ENCODE measurements at places on chromosomes 4 and X.

DNA sequence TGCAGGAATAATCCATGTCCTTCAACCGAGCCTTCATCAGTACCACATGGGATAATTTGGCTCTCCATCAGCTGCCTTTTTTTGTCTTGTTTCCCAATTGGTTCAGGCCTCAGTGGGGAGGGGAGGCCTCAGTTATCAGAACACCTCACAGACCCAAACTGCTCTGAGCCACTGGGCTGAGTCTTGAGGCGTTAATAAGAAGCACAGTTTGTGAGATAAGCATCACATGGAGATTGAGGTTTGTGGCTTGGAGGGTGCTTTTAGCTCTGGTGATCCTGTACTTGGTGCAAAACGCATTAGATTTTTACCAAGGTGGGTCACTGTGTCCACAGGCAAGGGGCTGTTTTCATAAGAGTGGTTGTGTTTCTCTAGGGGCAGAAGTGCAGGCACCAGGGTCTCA, 82.8 kb upstream of the HPF1 start:
- DNase-seq, result no peak

DNA sequence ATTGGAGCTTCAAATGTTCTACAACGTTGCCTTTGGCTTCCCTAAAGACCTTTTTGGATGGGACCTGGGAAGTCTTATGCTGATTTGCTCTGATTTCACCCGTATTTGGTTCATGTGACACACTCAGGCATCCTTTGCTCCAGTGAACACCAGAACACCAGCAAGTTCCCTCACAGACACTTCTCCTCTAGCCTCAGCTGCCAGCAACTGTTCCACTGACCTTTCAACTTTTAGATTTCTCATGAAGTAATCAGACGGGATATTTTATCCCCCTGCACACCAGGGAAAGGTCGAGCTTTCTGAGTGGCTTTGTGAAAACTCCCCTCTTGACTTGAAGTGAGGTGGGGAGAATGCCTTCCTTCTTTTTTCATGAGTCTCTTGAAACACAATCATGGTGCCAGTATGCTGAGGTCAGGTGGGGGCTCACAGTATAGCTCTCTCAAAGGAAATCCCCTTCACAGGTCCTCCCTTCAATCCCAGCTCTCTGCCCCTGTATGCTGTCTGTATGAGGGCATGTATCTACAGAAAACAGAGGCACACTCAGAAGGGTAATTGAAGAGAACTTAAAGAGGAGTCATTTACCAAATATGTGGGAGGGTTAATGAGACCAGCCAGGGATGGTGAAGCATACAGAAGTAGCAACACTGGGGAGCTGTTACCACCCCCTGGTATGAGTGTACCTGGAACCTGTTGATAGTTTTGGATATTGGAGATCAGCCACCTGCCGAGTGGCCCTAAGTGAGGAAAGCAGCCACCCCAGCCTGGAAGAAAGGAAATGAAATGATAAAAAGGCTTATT, 62.7 kb downstream of the FGFBP1 start:
- no peak for DNase-seq

GRCh38 chr4:137067735-137068134, 464.6 kb downstream of the PCDH18 start:
- DNase-seq, result no peak

DNA sequence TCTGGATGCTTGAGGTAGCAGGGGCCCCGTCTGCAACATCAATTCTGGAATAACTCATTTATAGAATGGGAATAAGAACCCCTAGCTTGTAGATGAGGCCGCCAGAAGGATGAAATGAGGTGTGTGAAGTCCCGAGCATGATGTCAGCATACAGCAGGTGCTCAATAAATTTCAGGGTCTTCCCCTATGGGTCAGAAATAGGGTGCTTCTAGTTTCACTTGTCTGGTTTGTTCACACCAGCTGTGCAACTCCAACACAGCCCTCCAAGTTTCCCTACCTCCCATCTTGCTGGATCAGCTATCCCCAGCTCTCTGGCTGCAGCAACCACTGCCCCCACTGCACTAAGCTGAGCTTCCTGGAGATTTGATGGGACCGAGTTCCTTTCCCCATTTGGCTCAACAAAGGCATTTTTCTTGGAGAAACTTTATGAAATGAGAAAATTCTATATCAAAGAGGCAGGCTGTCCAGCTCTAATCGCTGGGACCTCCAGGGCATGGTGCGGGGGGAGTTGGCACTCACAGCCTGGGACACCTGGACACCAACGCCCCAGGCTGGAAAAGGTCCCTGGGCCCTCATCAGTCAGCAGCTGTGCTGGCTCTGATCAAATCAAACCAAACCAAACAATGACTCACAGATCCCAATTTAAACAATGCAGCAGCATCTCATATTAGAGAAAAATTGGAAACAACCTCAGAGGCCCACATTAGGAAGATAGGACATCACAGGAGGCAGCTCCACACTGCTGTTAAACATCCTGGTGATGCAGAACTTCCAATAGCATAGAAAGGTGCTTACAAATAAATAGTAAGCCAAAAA, 13.3 kb downstream of the SLC2A9 start:
- no peak for DNase-seq

DNA sequence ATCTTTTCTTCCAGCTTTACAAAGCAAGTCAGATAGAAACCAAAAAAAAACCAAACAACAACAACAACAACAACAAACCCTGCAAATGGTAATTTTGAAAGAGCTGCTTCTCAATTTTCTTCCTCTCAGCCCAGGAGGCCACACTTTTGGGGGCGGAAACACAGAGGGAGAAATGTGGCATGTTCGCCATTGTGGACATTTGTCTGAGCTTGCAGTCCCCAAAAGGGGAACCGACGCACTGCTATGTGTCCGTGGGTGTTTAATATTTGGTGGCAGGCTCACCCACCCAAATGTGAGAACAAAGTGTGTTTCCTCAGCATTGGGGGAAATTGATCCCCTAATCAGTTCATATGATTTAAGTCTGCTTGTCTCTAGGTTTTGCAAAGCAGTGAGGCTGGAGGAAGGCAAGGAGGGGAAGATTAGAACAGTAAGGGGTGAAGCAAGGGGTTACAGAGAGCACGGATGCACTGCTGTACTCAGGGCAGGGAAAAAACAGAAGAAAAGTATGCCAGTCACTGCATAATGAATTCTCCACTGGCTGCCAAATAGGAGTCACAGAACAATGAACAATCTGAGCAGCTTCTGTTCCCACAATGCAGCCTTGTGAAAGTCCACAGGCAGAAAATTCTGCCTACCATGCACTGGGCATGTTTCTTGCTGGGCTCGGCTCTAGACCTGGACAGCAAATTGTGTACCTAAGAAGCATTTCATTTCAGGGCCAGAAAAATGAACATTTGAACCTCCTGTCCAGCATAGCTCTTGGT, 74.7 kb upstream of the GPM6B start:
- no peak for DNase-seq

DNA sequence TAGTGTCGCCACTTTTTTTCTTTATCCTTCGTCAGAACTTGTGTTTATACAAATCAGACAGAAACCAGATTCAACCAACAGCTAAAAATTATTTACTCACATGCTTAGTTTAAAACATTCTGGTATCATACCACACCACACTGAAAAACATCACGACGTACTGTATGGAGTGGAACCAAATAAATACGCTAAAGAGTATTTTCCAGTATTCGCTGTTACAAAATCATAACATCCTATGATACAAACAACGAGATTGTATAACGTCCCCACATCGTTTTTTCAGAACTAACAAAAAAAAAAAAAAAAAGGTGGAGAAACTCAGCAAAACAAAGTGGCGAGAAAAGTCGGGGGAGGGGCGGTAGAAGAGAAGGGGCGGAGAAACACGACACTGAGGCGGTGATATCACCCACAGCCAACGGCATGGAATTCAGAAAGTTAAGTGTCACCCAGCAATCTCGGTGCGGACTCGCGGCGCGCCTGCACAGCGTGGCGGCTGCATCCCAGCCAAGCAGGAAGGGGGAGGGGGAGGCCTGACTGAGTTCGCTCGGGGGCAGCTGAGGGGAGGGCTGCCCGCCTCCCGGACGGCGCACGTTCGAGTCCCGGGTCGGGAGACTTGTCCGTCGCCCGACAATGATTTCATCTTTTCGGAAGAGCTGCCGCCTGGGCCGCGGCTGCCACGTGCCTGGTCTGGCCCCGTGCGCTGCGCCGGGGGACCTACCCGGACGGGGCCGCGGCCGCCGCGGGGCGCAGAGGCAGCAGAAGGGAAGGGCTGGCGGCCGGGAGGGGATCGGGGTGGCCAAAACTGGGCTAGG, 920 bp downstream of the SETD7 start:
- DNase-seq, result peak; percentile 45

DNA sequence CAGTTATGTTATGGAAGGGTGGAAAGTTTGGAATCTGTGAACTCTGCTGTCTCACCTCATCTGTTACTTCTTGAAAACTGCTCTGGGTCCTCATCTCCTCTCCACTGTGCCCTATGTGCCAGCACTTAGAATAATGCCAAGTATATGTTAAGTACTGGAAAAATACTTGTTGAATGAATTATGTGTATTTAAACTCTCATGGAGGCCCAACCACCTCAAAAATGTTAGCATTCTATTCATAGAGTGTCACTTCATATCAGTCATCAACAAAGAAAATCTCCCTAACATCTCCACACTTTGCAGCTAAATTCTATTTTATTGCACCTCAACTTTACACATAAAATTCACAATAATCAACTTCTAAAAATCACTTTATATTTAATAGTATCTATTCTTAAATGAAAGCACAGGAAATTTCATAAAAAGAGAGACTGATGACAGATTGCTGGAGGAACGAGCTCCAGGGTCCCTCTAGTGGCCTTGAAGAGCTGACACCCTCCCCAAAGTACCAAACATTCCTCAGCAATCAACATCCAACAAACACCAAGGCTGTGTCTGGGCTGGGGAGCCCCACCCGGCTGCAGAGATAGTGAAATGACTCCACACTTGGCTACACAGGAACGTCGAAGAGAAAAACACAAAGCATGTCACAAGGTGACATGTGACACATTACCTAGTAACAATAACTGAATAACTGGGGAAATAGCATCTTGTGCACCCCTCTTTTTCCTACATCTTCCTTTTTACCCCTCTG, 45.8 kb downstream of the SLC39A8 start:
- DNase-seq, result no peak

GRCh38 chr4:148800336-148800885, 358.2 kb upstream of the NR3C2 start:
- DNase-seq, result no peak

- DNase-seq, result no peak
These were observed 70.1 kb upstream of the ENPP6 start for GRCh38 chr4:184287697-184288255.

DNA sequence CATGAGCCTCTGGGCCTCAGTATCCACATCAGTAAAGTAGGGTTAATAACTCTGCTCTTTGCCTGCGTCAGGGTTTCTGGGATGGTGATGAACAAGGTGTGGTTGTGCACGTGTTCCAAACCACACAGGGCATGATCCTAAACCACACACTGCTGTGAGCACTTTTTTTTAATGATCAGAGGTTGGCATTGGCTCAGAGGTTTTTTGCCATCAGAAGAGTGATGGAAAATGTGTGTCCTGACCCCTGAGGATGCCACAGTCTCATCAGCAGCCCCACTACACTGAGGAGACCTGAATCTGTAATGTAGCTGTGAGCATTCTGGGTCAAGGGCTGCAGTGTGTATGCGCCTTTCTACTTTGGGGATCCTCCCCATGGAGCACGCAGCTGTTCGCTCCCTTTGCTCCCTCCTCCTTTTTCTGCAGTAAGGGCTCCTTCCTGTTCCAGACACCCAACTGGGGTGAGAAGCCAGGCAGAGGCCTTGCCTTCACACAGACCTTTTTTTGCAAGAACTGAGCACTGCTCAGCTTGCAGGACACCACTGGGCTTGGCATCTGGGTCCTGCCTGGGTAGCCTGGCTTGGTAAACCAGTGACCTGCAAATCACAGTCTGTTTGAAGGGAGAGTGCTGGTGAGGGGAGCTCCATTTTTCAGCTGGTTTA, 87.5 kb downstream of the MAMLD1 start:
- DNase-seq, result no peak

DNA sequence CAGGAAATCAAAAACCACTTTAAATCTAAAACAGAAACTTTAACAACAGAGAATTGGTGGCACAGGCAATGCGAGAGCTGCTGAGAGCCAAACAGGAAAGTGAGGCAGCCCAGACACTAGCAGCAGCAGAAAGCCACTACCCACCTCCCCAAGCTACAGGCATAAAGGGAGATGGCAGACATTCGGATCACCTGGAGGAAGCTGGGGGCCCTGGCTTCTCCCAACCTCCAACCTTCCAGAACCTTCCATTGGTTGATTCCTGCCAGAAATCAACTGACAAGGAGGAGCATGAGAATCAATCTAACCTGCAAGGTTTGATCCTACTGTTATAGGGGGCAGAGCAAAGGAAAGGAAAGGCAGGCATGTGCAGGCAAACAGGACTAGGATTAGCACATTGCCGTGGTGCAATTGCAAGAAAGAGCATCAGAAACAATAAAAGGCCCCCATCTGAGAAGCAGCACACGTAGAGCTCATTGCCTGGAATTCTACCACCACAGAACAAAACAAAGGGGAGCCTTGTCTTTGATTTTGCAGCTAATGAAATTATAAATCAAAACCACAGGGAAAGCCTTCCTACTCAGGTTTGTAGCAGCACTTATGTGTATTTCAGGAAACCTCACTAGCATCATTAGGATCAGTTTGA, 427.3 kb upstream of the RASGEF1B start:
- no peak for DNase-seq

DNA sequence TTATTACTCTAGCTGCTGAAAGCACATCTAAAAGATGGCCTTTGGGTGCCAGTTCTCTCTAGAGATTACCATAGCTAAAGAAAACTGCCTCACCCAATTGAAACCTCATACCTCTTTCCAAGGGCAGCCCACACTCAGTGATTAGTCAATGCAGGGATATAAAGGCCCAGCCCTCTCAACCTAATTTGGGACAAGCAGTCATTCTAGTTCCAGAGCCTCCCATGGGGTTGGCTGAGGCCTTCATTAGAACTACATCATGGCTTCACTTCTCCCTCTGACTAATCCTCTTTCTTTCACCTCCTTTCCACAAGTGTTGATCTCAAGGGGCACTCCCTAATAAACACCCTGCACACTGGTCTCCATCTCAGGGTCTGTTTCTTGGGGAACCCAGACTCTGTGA, 38.5 kb upstream of the C1GALT1C1 start:
- no peak for DNase-seq

DNA sequence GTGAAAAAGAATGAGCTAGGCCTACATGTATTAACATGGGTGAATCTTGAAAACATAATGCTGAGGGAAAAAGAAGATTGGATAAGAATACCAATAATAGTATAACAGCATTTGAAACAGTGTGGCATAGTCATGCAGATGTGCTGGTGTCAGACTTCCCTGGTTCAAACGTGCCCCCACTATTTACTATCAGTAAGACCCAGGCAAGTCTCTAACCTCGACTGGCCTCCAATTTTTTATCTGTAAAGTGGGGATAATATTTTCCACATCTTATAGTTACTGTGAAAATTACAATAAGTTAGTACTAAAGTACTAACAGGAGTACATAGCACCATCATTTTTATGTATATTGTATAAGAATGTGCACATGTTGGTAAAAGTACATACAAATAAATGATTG, 17.0 kb upstream of the SLAIN2 start:
- DNase-seq, result no peak

DNA sequence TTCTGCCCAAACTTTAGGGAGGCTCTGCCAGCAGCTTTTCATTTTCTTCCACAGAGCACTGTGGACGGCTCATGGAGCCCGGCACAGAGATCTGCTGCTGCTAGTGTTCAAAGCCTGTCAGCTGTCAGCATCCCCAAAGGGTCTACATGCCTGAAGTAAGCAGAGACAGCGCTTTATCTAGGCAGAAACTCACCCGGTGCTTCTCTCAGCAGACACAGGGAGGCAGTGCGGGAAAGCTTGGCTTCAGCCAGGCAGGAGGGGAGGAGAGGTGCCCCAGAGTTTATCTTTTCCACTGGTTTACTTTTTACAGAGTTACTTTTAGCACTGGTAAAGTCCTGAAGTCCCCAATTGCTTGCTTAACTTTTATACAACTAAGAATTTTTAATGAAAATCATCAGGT, 339.3 kb downstream of the NKX6-1 start:
- no peak for DNase-seq

Data from stimulated activated CD8-positive, alpha-beta memory T cell treated with anti-CD3 and anti-CD28 coated beads, Interleukin-7, amount 100 ng/mL, for 1 hour (primary cell).